NCI-H2081 treated with DMSO at 0.1 percent for 48 hours (cell line): ENCODE measurements at places on chromosomes 7 and 10.

- DNase-seq: no peak
These were observed 86.7 kb downstream of the ZMIZ1 start for GRCh38 chr10:79155301-79156081.

DNA sequence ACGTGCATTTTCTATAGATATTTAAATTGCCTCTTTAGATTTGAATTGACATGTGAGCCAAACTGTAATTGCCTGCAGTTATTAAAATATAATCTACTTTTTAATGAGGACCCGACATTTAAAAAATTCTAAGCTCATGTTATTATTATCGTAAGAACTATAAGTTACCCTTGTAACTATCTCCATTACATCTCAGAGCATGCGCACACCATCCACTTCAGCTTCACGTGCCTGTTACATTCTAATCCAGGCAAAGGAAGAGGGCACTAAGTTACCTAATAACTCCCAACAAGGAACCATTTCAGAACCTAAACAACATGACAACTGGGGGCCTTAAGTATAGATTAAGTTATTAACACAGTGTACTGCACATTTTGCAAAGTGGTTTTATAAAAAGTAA, 509.0 kb upstream of the DPP6 start:
- no peak for DNase-seq

GRCh38 chr10:72881291-72881690, 12.2 kb upstream of the OIT3 start:
- DNase-seq: no peak

DNA sequence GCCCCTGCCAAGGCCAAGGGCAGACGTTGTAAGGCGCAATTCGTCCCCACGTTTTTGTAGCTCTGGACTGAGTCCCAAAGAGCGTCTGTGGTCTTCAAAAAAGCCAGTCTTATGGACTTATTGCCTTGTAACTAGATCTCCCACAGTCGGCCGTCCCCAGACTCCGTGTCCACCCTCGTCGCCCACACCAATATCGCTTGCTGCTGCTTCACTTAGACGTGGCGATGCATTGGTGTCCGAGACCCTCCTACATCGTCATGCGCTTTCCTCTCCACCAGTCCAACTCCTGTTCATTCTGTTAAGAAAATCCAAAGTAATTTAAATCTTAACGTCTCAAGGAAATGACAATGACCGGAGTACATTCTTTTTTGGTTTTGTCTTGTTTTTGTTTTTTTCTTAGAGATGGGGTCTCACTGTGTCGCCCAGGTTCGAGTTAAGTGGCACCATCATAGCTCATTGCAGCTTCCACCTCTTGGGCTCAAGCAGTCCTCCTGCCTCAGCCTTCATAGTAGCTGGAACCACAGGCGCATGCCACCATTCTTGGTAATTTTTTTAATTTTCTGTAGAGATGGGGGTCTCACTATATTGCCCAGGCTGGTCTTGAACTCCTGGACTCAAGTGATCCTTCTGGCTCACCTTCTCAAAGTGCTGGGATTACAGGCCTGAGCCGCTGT, 851 bp downstream of the KIFBP start:
- no peak for DNase-seq

GRCh38 chr7:91455411-91455810, 191.2 kb downstream of the FZD1 start:
- DNase-seq: no peak

DNA sequence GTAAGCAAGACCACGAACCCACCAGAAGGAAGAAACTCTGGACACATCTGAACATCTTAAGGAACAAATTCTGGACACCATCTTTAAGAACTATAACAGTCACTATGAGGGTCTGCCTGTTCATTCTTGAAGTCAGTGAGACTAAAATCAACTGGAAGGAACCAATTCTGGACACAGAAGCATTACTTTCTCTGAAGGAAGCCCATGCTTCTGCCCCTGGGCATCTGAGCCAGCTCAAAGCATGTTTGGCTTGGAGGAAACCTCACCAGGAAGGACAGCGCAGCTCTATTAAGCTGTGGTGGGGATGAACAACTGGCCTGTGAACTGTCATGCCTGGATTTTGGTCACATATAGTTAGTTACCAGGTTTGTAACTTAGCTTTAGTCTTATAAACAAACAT, 132.4 kb upstream of the GDF10 start:
- DNase-seq: no peak

- DNase-seq: no peak
These were observed 2.7 kb downstream of the PROSER2 start for GRCh38 chr10:11825796-11826414.

- DNase-seq: no peak
These were observed 12.4 kb upstream of the SAMD8 start for GRCh38 chr10:75098902-75099673.

DNA sequence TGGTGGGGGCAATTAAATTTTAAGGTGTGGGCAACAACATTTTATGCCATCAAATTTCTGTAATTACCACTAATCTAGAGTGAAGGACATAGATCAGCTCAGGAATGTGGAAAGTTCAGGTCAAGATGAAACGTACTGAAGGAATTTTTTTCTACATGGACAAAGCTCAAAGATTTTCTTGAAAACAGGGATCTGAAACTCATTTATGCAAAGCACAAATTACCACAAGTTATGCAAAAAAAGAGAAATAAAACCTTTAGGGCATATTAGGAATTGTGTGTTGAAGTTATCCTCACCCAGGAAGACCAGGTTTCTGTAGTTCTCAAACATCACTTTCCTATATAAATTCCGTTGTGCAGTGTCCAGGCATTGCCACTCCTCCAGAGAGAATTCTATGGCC, 18.9 kb downstream of the ZNF680 start:
- DNase-seq: no peak

GRCh38 chr10:131271195-131271880, 40.2 kb downstream of the TCERG1L start:
- DNase-seq: no peak

DNA sequence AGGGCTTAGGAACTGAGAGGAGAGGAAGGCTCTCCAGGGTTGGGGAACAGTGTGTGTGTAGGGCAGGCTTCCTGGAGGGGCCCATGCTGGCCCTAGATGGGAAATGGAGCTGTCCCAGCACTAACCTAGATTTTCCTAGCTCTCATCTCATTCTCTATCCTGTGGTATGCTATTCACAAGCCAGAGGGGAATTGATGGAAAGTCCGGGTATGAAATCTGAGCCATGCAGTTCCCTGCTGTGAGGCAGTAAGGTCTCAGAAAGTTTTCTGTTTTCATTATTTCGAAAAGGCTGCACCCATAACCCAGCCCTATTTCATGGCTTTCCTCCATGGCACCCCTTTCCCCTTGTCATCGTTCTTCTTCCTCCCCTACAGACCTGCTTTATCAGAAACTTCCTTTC, 220.3 kb downstream of the RPS24 start:
- no peak for DNase-seq

DNA sequence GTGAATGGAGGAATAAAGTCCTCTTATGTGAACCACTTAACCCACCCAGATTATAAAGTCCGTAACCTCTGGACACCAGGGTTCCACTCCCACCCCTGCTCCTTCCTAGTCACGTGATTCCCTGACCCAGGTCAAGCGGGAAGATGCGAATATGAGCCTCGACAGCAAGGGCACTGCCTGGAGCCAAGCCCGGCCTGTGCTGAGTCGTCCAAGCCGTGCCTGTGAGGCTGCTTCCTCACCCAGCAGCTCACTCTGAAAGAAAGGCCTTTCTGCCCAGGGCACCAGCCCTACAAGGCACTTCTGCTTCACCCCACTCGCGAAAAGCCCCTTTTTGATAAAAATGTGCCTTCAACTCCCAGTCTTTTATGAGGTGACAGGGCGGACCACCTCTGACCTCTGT, 85.8 kb downstream of the CYTH3 start:
- no peak for DNase-seq

DNA sequence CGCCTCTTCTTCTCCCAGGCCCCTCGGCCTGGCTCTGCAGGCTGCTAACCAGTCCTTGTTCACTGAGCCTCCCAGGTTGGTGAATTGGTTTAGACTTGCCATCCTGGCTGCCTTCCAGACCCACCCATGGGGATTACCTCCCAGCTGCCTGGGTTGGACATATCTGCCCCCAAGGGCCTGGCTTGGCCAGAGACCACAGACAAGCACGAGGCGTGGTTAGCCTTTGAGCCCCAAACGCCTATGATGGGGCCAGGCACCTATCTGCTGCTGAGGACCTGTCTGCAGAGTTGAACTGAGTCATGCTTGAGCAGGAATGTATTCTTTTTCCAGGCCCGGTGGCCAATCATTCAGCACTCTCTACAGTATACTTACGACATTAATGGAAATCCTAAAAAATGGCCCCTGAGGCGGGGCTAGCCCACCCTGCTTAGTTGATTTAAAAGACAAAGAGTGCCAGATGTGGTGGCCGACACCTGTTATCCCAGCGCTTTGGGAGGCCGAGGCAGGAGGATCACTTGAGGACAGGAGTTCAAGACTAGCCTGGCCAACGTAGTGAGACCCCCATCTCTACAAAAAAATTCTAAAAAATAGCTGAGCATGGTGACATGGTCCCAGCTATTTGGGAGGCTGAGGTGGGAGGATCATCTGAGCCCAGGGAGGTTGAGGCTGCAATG, 361.5 kb downstream of the FRMD4A start:
- no peak for DNase-seq

DNA sequence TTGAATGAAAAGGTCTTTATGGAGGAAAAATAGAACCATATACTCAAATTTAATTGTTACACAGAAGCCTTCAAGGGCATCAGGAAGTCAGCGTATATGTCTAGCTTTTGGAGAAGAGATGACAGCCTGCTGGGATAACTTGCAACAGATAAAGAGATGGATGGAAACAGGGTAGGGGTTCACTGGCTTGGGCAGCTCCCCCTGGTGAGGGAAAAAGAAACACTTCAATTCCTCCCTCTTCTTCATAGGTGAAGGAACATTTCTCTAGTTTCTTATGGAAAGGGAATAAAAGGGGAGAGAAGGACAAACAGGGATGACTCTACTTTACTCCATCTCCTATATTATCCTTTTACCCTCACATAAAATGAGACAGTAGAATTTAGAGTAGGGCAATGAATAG, 635.7 kb downstream of the PHTF2 start:
- no peak for DNase-seq

GRCh38 chr10:132507409-132507955, 30.1 kb upstream of the INPP5A start:
- DNase-seq: no peak

DNA sequence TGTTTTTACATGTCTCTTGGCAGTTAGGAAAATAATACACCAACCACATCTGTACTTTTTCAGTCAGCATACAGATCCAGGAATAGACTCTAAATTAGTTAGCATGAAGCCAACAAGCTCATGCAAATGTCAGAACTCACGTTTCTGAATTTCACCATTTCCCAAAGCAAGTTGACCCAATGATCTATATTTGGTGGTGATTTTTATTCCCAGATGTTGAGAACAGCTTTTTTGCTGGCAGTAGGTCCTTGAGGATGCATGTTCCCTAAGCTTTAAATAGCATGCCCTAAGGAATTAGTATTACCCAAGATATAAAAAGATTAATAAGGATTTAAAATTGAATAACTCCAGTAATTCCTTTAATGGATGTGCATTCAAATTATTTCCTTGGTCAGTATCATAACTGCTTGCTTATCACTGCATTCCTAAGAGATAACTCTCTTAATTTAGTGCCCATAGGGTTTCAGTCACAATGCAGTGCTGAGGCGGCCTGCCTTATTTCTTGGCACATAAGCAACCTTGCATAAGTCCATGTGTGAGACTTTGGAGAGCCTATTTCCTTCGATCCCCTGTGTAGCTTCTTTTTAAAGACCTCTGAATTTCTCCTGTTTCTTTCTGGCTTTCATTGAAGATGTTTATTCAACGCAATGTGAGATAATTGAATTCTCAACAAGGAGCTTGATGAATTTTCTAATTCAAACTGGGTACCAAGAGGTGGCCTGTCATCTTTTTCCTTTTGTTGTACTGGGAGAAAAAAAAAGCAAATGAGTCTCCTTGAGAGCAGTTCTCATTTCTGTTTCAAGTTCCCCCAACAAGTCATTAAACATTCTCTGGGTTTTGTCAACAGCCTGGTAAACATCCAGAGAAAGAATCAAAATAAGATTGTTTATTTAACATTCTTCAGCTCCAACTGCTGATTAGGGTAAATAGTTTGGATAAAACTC, 135.3 kb upstream of the MEOX2 start:
- no peak for DNase-seq

DNA sequence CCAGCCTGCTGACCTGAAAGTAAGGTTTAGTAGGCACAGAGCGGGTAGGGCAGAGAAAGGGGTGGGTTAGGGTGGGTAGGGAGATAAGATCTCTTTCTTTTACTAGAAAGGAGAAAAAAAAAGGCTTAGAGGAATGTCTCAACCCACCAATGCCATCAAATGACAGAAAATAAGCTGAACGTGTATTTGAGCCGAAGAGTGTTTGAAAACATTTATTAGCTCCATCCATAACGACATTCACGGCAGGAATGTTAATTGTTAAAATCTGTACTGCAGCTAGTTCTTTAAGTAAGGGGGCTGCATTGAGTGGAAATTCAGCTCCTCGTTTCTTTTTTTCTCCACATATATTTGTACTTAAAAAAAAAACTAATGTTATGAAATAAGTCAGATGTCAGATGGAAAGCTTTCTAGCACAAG, 63.7 kb upstream of the ARID5B start:
- no peak for DNase-seq

GRCh38 chr10:84329196-84329611, 815 bp downstream of the CCSER2 start:
- DNase-seq: no peak

- no peak for DNase-seq
These were observed 15.5 kb downstream of the ARHGAP12 start for GRCh38 chr10:31912898-31913850.

GRCh38 chr7:36730046-36730445, 5.8 kb upstream of the AOAH start:
- DNase-seq: no peak

GRCh38 chr10:3955955-3956617, 171.1 kb upstream of the KLF6 start:
- DNase-seq: peak; percentile 14

- no peak for DNase-seq
These were observed 1.3 kb downstream of the CUL1 start for GRCh38 chr7:148699782-148700629.

GRCh38 chr10:113854013-113854760, at the start of the genes DCLRE1A and NHLRC2:
Gene DCLRE1A, minus strand, starts transcription at chr10:113854082. Its CDS starts 900 bp downstream, at chr10:113853182.
Gene NHLRC2, plus strand, starts transcription at chr10:113854661. Its CDS starts 212 bp downstream, at chr10:113854873.
- DNase-seq: no peak

- DNase-seq: no peak
These were observed 18.3 kb downstream of the FAM171A1 start for GRCh38 chr10:15352836-15353235.

- no peak for DNase-seq
These were observed 42.5 kb downstream of the STK32C start for GRCh38 chr10:132264966-132265889.

GRCh38 chr7:84823530-84823929, 363.3 kb downstream of the SEMA3D start:
- no peak for DNase-seq

DNA sequence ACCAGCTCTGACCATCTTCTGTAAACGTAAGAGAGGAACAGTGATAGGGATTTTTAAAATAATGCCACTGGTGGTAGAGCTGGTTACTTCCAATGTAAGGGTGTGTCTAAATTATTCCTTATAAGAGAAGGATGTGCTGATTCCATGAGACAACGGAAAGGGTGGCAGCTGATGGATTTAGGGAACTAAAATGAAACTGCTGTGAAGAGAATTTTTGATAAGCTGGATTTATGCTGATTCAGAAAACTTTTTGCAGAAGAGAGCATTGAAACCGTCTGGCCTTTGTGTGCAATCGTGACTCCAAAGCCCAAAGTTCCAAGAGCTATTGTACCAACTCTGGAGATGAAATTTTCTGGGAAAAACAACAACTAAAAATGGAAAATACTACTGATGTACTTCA, 301.0 kb downstream of the PRPF18 start:
- DNase-seq: no peak

GRCh38 chr10:3980144-3980543, 195.1 kb upstream of the KLF6 start:
- no peak for DNase-seq

GRCh38 chr10:58477902-58478301, 34.8 kb upstream of the BICC1 start:
- no peak for DNase-seq
